ENCODE measurements at places on chromosomes 13 and 19. TPM values are rescaled to one million over a fixed set of nuclear protein-coding genes. Genes with fewer than 3 reads are reported as not detected.
A peak's percentile ranks its signal among the peaks of the same experiment; 100 is the strongest.

DNA sequence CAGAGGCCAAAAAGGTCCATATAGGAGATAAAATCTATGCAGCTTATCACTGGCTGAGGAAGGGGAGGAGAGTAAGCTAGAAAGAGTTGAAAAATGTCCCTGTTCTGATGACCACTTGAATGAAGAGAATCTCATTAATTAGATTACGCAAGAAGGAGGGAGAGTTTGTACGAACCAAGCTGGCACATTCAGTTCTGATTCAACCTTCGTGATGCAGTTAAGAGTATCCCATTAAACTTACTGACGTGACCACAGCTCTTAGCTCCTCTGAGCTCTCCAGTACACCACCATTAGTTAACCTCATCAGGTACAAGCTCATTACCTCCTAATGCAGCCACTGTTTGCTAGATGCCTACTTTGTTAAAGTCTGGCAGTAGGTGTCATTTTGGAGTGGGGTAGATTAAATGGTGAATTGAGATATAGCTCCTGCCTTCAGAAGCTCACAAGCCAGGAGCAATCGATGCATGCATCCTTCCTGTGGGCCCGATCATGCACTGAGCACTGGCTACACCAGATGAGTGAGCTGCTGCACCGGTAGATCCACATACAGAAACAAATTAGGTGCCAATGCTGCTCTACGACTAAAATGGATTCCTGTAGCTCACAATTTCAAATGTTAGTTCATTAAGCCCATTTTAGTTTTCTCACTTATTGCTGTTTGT is 458.3 kb downstream of the COG6 start:
- no peak for DNase-seq

The SHISA7 gene
- not detected for total RNA-seq

The LILRA1 gene
- total RNA-seq, result 0.81 TPM

DNA sequence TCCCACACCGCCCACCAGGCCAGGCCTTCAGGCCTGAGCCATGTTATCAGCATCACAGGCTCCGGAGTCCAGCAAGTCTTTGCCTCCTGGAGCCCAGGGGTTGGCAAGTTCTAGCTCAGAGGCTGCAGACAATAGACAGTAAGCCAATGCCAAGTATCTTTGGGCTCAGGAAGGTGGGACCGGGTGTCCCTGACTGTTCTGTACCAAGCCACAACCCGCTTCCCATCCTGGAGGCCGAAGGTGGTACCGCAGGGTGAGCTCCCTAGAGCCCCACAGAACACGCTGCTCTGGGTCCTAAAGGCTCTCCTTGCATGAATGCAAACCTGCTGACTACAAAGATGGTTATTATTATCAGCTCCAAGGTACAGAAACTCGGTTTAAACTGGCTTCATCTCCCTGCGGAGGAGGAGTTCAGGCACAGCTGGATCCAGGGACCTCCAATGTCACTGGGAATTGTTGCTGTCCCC is 5.5 kb upstream of the FSTL3 start:
- no peak for DNase-seq

DNA sequence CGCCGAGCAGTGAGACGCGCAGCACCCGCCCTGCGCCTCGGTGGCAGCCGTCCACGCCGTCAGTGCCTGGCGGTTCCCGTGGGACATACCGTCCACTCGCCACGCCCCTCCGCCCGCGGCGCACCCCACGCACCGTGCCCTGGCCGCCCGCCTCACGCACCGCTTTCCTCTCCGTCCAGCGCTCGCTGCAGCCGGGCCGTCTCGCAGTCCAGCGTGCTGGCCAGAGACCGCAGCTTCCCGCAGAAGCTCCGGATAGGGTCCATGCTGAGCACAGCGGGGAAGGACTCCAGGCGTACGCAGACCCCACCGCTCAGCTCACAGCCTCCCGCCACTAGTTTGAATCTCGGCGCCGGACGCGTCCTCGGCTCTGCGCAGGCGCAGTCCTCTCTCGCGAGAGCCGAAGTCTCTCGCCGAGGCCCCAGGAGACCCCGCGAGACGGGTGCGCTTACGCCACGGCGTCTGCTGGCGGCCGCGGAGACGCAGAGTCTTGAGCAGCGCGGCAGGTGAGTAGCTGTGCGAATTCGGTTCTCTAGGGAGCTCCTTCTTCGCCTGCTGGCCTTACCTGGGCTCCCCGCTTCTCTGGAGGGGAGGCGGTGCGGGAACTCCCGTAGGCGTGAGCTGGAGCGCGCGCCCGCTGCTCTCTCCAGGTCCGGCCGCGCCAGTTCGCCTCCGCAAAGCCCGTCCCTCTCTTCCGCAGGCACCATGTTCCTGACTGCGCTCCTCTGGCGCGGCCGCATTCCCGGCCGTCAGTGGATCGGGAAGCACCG is at the start of the genes MRPL57 and SKA3:
TSS of gene MRPL57 (plus strand) at position 444 of the 767 bp plus-strand sequence. CDS start at position 703, 259 bp downstream.
TSS of gene SKA3 (minus strand) at position 338 of the 767 bp plus-strand sequence. CDS start at position 263, 75 bp downstream.
- DNase-seq, result peak; percentile 95

GRCh38 chr19:13896227-13896626 is 9.7 kb downstream of the BRME1 start:
- no peak for DNase-seq

DNA sequence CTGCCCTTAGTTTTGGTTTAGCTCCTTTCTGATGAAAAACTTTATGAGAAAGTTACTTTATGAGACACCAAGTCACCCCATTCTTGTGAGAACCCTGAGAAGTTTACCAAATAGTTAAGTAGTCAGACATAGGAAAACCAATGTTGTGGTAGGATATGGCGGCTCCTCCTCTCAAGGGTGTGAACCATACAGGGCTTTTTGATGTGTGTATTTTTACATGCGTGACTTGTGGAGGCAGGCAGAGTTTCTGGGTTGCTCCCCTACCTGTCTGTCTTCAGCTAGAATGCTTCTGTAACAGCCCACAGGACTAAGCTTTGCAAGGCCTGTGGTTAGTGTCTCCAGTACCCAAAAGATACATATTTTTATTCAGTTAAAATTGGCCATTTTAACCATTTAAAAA is 18.3 kb downstream of the UBAC2 start:
- no peak for DNase-seq

DNA sequence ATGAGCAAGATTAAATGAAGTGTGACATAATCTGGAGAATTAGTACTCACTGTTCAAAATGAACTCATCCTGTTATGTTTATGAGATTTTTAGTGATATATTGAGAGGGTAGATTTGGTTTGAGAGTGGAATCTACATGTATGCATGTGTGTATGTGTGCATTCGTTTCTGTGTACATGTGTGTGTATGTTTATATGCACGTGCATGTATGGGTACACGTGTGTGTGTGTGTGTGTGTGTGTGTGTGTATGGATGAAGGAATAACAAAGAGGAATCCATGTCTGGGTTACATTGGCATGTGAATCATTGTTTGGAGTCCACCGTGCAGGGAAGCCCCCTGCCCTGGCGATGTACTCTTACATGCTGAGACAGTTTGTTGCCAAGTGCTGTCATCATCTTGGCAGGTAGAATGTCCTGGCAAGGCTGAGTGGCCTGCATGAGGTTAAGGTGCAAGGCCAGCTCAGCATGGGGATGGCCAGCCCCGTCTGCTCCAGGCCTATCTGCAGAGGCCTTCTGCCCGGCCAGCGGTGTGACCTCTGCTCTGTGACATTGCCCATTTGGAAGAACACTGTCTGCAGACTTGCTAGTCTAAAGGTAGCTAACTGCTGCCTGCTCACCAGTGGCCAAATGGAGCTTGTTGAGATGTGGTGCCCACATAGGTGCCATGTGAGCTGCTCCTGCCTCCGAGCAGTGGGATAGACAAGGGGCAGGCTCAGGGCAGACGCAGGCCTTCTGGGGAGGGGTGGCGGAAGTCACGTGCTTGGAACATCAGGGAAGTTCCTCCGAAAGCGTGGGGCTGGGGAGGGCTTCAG is 222.3 kb downstream of the TEX29 start:
- peak; percentile 95 for DNase-seq

The KCNN4 gene
- 1.4 TPM for total RNA-seq

DNA sequence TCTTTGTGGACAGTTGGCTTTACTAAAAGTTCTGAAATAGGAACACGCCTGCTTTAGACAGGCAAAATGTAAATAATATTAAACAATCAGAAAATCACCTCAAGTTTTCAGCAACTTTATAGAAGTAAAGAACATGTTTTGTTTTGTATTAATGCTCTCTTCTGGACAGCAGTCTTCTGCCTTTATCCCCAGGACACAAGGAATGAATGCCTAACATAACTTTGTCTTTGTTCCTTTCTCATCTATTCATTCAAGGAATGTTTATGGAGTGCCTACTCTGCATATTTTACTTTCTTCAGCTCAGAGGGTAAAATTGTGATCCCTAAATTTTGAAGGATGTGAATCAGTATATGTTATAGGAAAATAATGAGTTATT is 325.4 kb downstream of the FOXO1 start:
- DNase-seq, result no peak

DNA sequence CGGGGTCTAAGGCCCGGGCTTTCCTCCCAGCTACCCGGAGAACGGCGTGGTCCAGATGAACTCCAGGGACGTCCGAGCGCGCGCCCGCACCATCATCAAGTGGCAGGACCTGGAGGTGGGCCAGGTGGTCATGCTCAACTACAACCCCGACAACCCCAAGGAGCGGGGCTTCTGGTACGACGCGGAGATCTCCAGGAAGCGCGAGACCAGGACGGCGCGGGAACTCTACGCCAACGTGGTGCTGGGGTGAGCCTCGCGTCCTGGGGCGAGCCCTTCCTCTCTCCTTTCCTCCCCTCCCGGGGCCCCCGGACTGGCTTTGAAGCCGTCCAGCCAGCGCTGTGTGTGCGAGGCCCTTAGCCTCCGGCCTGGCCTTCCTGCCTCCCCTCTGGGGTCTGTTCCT is 23.4 kb downstream of the UHRF1 start:
- no peak for DNase-seq

GRCh38 chr13:109010912-109011311 is 381.5 kb downstream of the MYO16 start:
- no peak for DNase-seq

GRCh38 chr19:17973759-17974158 is 6.9 kb downstream of the KCNN1 start:
- DNase-seq, result no peak

The PLK5 gene
- not detected for total RNA-seq

- DNase-seq, result no peak
These were observed 26.9 kb downstream of the CYP4F22 start for GRCh38 chr19:15534957-15535864.

- DNase-seq, result no peak
These were observed 3.9 kb upstream of the KLK1 start for GRCh38 chr19:50827476-50827875.

GRCh38 chr19:3606174-3606689 is 443 bp downstream of the TBXA2R start:
- peak; percentile 86 for DNase-seq

The GARIN5A gene
- 1.6 TPM for total RNA-seq

GRCh38 chr13:62337109-62337880 is 921.6 kb upstream of the PCDH20 start:
- DNase-seq, result no peak

- no peak for DNase-seq
These were observed 80.4 kb downstream of the TSHZ3 start for GRCh38 chr19:31268751-31269383.

Data from right lobe of liver (tissue), 6 donors.